Activated CD8-positive, alpha-beta memory T cell treated with anti-CD3 and anti-CD28 coated beads for 1 hour (primary cell): ENCODE measurements at places on chromosomes 11 and 22.

DNA sequence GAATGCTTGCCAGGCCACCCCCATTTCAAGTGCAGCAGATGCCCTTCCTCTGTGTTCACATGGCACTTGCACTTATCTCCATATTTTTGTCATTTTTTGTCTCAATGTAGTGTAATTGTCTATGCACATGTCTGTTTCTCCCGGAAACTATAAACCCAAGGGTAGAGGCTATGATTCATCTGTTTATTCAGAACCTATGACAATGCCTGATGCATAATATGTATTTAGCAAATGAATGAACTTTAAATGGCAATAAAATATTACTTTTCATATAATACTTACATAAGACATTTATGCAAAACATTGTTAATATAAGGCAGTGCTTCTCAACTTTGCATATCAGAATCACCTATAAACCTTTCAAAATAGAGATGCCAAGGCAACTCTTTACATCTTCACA is 6.7 kb downstream of the PAK1 start:
- DNase-seq = no peak

DNA sequence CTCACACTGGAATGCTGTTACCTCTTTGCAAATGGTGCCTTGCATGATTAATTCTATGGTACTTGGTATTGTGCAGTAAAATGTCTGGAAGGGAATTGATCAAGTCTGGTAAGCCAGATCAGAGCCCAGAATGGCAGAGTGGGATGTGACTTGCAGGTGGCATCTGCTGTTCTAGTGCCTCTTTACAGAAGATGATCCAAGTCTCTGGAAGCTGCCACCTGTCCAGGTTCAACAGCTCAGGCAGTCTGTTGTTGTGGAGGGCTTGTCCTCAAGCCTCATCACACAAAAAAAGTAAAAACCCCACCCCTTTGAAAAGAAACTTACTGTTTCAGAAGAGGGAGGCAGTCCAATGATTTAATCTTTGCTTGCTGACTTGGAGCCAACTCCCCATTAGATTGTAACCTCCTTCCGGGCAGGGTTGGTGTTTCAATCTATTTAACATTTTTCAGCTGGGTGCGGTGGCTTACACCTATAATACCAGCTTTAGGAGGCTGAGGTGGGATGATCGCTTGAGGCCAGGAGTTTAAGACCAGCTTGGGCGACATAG is 17.1 kb downstream of the ZNRF3 start:
- no peak for DNase-seq

DNA sequence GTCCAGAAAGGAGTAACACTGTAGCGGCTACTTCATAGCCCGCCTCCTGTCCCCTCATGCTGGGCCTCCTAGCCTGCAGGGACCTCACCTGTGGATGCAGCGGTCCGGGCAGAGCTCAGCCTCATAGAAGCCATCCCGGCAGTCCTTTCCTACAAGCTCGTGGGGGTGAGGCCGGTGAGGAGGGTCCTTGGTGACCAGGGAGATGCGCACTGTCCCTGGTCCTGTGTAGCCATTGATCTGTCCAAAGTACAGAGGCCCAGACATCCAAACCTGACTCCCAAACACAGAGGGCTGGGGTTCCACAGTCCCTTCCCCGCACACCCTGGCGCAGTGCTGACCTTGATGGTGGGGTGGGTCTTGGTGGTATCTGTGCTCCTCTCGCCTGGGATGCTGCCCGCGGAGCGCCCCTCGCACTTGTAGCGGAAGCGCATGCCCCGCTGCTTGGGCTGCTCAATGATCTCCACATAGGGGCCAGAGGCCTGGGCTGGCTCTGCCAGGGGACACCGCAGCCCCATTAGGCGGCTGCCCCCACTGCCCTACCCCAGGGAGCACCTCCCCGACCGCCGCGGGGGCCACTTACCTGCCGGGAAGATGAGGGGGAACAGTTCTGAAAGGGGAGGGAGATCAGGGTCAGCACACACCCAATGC is 993 bp downstream of the RELA start:
- DNase-seq = no peak

DNA sequence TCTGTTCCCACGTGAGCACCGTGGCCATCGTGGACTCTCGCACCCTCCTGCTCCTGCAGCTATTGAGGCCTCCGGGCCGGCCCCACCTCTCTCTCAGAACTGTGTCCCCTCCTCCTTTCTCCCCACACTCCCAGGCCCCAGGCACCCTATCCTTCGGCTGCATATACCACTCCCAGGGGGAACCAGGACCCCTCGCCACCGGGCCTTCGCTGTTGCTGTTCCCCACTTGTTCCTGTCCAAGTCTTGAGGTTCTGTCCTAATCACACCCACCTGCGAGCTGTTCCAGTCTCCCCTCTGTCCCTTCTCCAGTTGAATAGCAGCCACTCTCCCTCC is 43.0 kb upstream of the CDON start:
- no peak for DNase-seq

- DNase-seq = no peak
These were observed 639 bp downstream of the INCENP start for GRCh38 chr11:62124186-62125113.

- DNase-seq = no peak
These were observed 24.7 kb downstream of the PACSIN2 start for GRCh38 chr22:42990131-42990838.

DNA sequence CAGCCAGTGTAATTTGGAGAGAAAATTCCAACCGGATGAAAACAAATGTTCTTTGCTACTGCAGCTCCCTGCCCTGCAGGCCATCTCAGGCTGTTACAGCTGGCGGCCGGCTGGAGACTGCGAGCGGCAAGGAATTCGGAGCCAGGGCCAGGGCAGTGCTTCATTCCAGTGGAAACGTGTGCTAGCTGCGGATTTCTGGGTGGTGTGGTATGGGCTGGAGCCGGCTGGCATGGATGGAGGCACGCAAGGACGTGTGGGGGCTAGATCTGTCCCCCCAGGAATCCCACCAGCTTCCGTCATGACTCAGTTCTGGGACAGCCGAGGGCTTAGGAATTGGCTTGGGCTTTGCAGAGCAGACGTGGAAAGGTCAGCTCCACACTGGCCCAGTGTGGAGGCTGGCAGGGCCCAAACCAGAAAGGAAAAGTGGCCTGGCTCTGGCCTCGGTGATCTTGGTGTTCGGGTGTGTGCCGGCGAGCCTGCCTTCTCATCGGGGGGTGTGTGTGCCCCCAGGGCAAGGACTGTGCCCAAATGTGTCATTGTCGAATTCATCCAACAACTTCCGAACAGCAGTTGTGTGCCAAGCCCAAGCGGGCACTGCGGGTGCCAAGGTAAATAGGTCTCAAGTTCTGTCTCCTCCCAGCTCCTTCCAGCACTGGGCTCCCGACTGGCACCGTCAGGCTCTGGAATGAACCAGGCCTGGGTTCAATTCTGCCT is 48.1 kb upstream of the SHISAL1 start:
- no peak for DNase-seq

DNA sequence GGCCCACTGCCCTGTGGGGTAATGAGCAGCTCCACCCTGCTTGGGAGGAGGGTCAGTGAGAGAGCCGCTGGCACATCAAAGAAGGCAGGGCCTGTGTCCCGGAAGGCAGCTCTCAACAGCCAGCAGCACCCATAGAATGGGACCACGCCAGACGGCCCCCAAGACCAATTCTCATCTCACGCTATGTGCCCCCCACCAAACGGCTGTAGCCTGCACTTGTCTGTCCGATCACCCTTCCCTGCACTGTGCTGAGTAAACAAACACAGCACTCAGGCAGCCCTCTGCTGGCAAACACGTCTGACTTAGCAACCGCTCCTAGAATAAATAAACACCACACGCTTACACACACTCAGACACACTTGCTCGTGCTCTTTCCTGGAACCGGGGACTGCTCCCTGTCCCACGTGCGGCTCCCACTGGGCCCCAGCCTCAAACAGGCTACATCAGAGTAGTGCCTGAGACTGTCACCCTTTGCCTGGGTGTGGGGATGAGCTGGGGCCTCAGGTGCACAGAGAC is 53.2 kb upstream of the CDON start:
- DNase-seq = no peak

DNA sequence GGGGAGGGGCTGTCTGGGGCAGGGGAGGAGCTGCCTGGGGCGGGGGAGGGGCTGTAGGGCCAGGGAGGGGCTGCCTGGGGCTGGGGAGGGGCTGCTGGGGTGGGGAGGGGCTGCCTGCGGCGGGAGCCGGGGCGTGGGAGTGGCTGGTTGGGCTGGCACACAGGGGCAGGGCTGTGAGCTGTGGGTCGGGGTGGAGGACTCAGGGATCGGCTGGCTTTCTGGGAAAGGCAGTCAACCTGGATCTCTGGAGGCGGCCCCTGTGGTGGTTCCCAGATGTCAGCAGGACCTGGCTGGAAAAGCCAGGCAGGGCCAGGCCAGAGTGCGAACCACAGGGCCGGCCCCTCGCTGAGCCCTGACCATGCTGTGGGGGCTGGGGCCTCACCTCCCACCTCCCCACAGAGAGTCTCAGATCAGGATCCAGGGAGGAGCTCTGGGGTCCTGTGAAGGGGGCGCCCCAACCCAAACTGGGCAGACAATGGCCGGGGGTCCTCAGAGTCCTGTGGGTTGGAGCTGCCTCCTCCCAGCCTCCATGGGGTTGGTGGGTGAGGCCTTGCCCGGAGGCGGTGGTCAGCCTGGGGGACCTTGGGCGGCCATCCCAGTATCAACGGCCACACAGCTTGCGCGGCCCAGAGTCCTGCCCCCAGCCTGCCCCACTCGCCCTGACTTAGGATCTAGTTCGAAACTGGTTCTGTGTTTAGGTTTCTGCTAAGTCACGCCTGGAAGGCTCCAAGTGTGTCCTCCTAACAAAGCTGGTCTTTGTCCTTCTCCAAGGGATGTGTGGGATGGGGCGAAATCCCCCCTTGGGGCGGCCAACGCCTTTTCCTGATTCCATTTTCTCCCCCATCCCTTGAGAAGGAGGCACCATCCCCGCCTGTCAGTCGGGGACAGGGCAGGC is 1.9 kb downstream of the MUC5B start:
- no peak for DNase-seq

GRCh38 chr11:73468590-73469161 is 92.5 kb downstream of the RELT start:
- DNase-seq = no peak

- no peak for DNase-seq
These were observed 208.4 kb downstream of the ARHGAP42 start for GRCh38 chr11:100895449-100895848.

DNA sequence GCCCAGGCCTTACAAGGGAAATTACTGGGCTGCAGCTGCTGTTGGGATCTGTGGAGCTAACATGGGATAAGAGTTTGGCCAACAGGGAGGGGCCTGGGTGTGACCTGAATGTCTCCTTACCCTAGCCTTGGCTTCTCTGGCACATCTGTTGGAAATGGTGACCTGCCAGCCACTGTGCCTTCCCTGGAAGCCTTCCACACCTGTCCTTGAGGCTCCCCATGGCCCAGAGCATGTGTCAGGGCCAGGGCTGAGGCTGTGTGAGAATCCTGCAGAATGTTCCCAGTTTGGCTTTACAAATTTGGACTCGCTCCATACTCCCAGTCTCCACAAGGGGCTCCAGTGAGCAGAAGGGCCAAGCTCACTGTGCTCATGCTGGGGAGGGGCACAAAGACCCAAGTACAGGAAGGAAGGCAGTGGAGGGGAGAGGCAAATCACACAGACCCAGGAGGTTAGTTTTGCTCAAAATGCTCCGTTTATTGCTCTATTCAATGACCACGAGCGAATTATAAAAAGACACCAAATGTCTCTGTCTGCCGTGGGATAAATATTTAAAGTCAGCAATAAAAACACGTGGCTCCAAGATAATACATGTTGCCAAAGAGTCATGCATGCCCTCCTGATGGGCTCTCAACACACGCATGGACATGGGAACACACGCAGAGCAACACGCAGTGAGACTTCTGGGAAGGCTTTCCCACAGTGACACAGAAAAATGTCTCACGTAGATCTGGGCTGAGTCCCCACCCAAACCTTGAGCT is 1.7 kb upstream of the IGSF22 start:
- DNase-seq = no peak

DNA sequence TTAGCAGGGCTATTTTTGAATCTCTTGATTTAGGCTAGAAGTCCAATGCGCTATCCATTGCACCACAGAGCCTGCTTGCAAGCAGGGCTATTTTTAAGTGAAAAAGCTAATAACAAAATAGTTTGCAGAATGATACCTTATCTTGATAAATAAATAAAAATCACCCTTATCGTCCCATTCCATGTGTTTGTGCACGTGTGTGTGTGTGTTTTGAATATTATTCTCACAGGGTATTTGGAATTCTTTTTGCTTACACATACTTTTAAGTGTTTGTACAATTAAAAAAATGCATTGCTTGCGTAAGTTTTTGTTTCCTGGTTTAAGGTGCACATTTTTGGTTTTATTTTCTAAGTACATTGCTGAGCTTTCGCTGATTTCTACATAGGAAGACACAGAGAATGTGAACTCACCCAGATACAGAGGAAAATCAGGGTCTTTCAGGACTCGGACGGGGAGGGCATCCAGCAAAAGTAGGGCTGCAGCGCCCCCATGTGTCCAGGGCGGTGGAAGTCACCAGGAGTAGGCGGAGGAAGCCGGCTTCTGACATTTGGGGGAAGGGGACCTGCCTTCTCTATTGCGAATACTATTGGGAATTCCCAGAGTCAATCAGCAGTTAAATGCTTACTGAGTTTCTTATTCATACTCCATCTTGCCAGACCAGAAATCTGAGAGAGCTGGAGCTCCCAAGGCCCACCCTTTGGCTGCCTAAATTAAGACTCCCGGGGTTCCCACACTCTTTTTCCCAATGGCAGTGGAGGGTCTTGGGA is 27.3 kb downstream of the SLC1A2 start:
- peak; percentile 68 for DNase-seq

- no peak for DNase-seq
These were observed 36.8 kb downstream of the KCNC1 start for GRCh38 chr11:17771415-17771814.

GRCh38 chr22:46856661-46857060 is 94.2 kb downstream of the TBC1D22A start:
- no peak for DNase-seq

DNA sequence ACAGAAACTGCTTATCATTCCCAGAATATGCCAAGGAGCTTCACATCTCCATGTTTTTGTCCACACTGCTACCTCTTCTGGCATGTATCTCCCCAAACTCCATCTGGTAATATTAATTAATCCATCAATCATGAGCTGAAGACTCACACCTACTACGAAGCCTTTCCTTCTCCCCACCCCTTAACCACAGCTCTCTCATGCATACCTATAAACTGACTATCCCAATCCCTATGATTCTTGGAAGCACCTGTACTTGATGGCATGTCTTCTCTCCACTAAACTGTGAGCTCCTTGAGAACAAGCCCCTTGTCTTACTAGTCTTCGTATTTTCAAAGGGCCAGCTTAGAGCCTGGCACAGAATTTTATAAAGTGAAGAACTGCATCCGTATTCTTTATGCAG is 47.3 kb downstream of the RELT start:
- DNase-seq = no peak

GRCh38 chr22:48185071-48186055 is 1422.9 kb downstream of the TBC1D22A start:
- DNase-seq = no peak

- DNase-seq = no peak
These were observed 31.7 kb downstream of the TEAD1 start for GRCh38 chr11:12705874-12706273.

- DNase-seq = peak; percentile 37
These were observed 62.8 kb downstream of the BCR start for GRCh38 chr22:23243006-23243573.
